Iris pigment epithelial cell (primary cell): ENCODE measurements at places on chromosomes 7 and 10.

GRCh38 chr7:55339033-55340000, 25.8 kb upstream of the LANCL2 start:
- no peak for DNase-seq

DNA sequence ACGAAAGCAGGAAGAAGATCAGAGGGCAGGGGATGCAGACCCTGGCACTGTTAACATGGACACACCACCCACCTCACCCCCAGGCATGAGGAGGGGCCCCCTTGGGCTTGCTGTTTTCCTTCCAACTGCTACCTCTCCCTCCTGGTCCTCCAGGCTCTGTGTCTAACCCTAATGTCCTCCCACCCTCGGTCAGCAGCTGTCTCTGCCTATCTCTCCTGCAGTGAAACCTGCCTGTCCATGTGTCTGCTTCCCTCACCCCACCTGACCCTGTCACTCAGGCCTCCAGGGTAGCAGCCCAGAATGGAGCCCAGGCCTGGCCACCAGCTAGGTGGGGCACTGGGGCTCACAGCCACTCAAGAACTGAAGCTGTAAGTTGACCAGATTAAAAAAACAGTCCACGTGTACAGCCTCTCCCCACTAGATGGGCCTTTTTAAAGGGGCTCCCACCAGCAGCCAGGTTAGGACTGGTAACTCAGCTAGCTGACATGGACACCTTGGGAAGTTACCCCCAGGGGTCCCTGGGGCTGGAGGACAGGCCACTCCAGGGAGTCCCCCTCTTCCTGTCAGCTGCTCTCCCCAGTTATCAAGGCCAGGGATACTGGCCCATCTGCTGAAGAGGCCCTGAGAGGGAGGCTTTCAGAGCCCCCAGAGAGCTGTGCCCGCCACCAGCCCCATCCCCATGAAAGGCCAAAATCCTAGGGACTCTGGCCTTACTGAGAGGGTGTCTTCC, 1.5 kb downstream of the SMARCD3 start:
- no peak for DNase-seq

DNA sequence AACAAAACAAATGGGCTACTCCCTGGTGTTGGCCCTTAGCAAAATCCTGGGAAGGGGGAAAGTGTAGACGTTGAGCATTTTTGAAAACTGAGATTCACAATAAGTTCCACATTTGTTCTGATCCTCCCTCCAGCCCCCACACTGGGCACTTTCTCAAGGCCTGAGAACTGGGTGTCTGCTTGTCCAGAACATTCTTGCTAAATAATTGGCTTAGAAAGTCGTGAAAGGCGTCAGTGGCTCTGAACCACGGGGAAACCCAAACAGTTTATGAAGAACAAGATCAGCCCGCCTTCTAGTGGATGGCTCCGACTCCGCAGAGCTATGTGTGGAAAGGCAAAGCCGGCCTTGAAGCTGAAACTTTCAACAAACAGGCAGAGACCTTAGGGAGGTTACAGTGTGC, 370.1 kb downstream of the PRPF18 start:
- DNase-seq, result peak; percentile 94

DNA sequence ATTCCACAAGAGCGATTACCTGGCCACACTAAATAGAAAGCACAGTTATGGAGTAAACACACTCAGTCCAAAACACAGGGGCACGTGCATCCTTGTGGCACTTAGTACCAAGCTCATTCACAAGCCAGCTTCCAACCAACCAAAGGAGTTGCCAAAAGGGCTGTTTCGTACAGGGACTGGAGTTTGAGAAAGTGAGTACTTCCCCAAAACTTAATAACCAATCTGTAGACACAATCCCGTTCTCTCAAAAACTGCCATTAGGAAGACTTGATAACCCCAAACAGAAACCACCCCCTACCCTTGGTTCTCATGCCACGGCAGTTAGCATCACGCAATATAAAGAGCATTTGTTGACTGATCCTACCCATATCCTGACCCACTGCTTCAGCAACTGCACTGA, 166.2 kb upstream of the ASAH2 start:
- no peak for DNase-seq

DNA sequence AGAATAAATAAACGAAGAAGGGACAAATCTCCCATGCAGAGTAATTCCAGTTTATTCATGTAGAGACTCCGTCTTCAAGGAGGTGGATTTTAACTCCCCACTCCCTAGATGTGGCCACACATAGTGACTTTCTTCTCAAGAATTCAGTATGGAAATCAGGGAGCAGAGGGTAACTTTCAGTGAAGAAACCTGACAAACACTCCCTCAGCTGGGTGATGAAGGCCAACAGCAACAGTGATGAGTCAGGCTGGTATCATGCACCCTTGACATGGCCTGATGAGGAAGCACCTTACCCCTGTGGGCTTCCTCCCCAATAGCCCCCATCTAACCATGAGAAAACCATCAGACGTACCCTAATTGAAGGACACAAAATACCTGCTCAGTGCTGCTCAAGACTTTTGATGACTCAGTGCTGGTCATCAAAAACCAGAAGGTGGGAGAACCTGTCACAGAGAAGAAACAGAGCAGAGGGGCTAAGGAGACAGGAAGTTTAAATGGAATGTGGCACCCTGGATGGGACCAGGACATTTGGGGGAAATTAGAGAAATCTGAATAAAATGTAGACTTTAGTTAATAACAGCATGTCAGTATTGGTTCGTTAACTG, 50.6 kb downstream of the ADAMTS14 start:
- DNase-seq, result peak; percentile 71

DNA sequence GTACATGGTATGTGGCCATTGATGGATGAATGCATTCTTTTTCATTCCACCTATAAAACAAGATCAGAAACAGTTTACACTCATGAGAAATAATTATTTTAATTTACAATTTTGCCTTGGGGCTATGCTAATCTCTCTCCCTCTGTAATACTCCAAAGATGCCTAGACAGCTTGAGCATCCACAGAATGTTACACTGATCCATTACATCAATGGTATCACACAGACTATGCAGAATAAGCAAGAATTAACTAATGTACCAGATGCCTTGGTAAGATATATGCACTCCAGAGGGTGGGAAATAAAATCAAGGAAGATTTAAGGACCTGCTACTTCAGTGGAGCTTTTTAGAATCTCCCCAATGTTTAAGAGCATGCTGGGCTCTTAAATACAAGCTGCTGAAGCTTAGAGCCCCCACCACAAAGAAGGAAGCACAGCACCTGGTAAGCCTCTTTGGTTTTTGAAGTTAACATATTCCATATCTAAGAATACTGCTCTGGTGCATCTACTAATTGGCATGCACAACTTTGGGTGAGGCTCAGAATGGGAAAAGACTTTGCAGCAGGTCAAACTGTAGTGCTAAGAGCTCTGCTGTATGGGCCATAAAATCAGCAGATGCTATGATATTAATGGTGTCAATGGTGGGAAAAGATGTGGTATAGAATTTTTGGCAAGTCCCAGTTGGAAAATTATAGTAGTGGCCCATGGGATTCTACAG, 219.6 kb downstream of the SLC25A13 start:
- DNase-seq, result no peak

GRCh38 chr10:33109788-33110469, 151.9 kb upstream of the ITGB1 start:
- no peak for DNase-seq

DNA sequence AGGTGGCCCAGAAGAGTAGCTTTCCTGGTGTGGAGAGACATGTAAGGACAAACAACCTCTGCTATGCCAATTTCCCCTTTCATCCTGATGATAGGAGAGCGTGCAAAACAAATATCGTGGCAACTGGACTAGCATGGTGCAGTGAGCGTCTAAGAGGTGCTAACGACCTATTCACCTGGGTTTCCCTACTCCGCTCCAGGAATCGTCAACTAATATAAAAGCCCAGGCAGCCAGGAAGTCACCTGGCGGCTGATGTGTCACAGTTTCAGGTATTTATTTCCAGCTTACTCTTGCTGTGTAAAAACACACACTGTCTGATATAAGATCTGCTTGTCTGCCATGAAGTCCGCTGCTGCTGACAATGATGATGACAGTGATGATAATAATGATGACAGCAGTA, 56.5 kb upstream of the EFCAB10 start:
- no peak for DNase-seq

GRCh38 chr10:124179308-124180043, 86.1 kb upstream of the CHST15 start:
- DNase-seq, result no peak

- DNase-seq, result peak; percentile 89
Observed at GRCh38 chr7:111835066-111835465, 272.8 kb upstream of the IMMP2L start.

DNA sequence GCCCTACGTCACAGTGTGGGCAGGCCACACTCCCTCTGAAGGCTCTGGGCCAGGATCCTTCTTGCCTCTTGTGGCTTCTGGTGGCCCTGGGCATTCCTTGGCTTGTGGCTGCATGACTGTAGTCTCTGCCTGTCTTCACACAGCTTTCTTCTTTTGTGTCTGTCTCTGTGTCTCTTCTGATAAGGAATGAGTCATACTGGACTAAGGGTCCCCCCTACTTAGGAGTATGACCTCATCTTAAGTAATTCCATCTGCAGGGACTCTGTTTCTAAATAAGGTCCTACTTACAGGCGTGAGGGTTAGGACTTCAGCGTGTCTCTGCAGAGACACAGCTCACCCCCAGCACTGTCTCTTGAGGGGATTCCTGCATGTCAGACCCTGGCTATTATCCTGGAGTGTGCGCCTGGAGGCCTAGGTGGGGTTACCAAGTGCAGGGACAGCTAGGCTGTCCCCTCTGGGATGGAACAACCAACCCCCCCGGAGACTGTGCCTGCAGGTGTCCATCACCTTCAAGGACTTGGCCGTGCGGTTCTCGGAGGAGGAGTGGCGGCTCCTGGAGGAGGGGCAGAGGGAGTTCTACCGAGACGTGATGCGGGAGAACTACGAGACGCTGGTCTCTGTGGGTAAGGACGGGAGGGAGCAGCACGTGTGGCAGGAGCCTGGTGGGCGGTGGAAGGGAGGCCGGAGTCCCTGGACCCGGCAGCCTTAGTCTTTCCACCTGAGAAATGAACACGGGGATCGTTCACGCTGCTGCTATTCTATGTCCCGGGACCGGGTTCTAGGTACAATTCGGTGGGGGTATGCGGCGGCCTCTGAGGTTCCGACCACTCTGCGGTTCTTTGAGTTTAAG, 54.1 kb downstream of the ZNF467 start:
- DNase-seq, result peak; percentile 84

DNA sequence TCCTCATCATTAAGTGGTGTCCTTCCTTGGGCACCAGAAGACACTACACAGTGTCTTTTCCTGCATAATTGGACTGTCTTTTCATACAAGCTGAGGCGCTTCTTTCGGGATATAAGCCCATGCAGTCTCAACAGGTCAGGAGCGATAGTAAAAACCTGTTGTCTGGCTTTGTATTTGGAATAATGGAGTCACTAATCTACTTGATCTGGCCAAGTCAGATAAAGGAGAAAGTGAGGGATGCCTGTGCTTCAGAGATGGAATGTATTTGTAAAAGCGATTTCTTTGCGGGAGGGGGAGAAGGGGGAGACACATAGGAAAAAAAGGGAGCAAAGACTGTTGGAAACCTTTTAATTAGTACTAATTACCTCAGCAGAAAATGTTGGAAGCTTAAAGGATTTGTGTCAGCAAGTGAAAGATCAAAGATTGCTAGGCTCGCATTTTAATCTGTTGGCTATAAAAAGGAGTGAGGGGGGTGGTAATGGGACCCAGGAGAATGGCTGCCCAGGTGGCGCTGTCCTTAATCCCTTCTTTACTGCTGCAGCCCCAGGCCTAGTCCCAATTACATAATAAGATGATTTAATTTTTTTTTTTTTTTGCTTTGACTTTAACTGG, 581.4 kb downstream of the LRMDA start:
- DNase-seq, result no peak

GRCh38 chr7:66682350-66683093, 53.8 kb downstream of the KCTD7 start:
- DNase-seq, result peak; percentile 45

DNA sequence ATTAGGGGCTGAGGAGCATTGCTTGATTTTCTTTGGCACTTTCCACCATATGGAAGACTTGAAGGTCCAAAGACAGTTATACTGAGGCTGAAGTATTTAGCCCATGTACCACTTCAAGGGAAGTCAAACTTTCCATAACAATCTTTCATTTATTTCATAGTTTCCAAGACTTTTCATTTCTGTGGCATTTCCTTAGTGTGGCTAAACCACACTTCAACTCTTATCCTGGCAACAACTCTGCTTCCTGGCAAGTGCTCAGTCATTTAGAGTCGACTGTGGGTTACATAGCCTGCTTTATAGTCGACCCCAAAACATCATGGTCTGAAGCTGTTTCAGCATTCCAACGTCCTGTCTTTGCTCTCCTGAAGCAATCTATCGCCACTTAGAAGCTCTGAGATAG, 343.0 kb upstream of the SEMA3D start:
- peak; percentile 88 for DNase-seq

DNA sequence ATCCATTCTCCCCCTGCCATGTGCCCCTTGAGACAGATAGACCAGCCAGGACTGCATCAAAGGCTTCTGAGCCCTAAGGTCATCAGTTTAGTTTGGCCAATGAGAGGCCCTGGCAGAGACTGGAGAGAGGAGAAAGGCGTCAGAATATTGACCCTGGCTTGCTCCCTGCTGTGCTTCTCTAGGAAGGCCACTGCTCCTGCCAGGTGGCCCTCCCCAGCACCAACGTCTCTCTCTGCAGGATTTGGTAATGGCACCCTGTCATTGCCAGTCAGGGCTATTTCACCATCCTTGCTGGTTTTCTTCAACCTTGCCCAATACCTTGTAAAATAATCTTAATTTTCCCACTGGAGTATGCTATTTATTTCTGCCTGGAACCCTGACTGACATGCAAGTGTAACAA, 38.8 kb upstream of the ZRANB1 start:
- DNase-seq, result no peak

- DNase-seq, result no peak
Observed at GRCh38 chr7:86942081-86942480, 117.4 kb downstream of the ELAPOR2 start.

DNA sequence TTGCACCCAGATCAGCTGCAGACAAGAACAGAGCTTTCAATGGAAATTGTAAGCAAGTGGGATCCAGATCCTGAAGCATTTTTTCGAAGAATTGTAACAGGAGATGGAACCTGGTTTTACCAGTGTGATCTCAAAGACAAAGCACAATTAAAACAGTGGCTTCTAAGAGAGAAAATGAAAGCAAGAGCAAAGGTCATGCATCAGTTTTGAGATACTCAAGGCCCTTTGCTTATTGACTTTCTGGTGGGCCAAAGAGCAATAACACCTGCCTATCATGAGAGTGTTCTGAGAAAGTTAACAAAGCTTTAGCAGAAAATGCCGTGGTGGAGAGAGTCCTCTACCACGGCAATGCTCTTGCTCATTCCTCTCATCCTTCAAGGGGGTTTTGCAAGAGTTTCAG, 194.8 kb downstream of the TMEM178B start:
- no peak for DNase-seq

DNA sequence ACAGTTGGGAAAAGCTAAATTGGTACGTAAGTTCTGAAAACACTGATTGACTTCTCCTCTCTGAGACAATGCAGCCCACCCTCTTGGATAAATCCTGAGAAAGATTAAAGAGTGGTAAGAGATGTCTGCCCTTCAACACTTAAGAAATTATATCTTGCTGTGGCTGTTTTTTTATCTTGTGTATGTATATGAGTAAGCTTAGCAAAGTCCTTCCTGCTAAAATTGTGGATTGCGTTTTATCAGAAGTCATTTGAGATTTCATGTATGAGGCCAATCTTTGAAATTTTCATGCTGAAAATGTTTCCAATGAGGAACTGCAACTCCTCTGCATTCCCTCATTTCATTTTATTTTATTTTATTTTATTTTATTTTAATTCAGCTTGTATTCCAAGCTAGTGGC, 106.2 kb upstream of the INHBA start:
- no peak for DNase-seq
